Stimulated activated CD4-positive, alpha-beta T cell treated with anti-CD3 and anti-CD28 coated beads, Interleukin-4, amount 100 ng/mL, for 1 hour (primary cell): ENCODE measurements at places on chromosomes 12 and 14.

- DNase-seq = no peak
These were observed 424.2 kb downstream of the ETNK1 start for GRCh38 chr12:23049180-23049579.

GRCh38 chr14:67510836-67511235 lies 22.3 kb upstream of the PLEKHH1 start:
- DNase-seq = no peak

DNA sequence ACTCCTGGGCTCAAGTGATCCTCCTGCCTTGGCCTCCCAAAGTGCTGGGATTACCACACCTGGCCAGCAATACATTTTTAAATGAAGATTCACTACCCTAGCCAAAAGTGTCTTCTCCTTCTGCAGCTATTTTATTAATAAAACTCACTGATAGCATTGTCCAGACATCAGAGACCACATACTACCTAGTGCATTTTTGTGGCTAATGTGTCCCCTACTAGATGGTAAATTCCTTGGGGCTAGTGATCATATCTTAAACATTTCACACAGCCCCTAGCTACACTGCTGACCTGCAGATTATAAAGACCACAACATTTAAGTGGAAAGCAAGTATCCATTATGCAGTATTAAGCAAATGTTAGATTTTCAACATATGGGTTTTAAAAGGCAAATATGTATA lies 17.0 kb downstream of the DTD2 start:
- DNase-seq = no peak

DNA sequence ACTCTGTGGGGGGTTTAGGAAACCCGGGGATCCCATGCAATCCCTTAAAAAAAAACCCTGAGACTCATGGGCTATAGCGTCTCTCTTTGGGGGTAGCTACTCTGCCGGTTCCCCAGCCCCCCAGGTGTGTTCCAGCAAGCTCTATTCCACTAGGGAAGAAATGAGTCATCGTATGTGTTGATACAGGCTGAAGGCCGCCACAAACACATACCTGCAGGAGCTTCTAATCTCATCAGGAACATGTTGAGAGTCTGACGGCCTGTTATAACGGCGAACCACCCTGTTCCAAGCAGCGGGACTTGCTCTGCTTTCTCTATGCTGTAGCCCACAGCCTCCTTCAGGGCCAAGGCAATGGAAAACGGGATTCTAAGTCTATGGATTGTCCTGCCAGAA lies 977 bp upstream of the KRT5 start:
- DNase-seq = no peak

- no peak for DNase-seq
These were observed 15.1 kb downstream of the LTBP2 start for GRCh38 chr14:74596741-74597450.

- no peak for DNase-seq
These were observed 43.0 kb downstream of the MAP1LC3B2 start for GRCh38 chr12:116601933-116602810.

GRCh38 chr12:6952121-6952862 lies 1.1 kb downstream of the PTPN6 start:
- DNase-seq = no peak
